ENCODE measurements at places on chromosomes 2 and 18.

DNA sequence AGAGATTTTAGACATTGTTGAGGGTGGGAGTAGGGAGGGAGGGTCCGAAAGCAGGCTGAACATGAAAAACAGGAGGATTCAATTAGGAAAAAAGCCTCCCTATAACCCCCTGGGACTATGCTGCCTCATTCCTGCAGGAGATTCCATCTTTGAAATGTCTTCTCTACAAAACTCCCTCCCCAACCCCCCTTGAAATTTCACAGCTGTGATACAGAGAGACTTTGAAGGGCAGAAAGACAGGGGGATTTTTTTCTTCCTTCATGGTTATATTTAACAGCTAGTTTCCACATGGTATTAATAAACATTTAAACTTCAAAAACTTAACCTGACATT lies 57.6 kb downstream of the TRIB2 start:
- no peak for DNase-seq

GRCh38 chr2:71282493-71282892 lies 49.1 kb upstream of the ZNF638 start:
- no peak for DNase-seq

DNA sequence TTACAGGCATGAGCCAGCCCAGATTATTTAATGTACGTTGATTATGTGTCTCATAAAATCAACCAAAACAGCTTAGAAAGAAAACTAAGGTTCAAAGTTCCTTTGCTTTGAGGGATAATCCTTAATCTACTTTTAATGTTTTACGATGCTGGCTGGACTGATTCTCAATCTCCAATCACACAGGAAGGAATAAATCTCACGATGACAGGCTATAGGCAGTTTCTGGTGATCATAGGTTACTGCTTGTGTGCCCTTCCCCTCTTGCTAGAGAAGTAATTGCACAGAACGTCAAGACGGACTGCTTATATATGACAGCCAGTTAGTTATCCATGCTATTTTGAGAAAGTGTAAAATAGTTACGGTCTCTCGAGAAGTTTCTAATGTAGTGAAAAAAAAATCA lies 43.1 kb downstream of the C2orf74 start:
- no peak for DNase-seq

DNA sequence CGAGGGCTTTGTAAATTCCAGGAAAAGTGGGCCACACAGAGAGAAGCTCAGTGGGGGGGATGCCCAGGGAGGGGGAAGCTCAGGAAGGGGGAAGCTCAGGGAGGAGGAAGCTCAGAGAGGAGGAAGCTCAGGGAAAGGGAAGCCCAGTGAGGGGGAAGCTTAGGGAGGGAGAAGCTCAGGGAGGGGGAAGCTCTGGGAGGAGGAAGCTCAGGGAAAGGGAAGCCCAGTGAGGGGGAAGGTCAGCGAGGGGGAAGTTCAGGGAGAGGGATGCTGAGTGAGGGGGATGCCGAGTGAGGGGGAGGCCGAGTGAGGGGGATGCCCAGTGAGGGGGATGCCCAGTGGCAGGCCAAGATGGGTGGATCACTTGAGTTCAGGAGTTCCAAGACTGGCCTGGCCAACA lies 821 bp upstream of the CHRNG start:
- peak; percentile 21 for DNase-seq

GRCh38 chr2:232388324-232388891 lies 9.9 kb downstream of the ALPP start:
- DNase-seq, result no peak

GRCh38 chr18:9750606-9751304 lies 42.7 kb downstream of the RAB31 start:
- DNase-seq, result peak; percentile 95

DNA sequence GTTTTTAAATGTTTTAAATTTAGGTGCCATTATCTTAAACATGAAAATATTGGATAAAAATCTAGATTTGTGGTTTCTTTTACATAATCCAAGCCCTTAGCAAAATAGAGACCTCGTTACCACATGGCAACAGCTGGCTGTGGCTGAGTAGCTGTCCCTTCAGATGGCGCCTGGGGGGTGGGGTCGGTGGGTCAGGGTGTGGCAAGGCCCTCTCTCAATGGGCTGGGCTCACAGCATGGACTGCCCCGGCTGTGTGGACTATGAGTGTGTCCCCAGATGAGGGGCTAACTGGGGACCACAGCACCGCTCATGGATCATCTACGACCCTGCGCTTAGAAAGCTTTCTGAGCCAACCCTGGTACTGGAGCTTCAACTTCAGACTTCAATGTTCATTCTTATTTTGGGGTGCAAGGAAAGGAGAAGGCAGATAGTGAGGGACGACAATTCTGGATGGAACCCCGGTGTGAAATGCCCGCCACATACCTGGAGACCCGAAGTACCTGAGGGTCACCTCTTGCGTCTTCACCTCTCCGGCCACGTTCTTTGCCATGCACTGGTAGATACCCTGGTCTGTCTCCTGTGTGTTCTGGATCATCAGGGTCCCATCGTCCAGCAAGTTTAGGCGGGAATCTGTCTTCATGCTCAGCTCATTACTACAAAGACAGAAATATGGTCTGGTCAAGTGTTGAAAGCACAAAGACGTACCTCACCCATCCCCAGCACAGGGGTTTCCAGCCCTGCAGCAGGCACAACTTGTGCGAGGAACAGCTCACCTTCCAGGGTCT lies 71.0 kb downstream of the PXDN start:
- no peak for DNase-seq

DNA sequence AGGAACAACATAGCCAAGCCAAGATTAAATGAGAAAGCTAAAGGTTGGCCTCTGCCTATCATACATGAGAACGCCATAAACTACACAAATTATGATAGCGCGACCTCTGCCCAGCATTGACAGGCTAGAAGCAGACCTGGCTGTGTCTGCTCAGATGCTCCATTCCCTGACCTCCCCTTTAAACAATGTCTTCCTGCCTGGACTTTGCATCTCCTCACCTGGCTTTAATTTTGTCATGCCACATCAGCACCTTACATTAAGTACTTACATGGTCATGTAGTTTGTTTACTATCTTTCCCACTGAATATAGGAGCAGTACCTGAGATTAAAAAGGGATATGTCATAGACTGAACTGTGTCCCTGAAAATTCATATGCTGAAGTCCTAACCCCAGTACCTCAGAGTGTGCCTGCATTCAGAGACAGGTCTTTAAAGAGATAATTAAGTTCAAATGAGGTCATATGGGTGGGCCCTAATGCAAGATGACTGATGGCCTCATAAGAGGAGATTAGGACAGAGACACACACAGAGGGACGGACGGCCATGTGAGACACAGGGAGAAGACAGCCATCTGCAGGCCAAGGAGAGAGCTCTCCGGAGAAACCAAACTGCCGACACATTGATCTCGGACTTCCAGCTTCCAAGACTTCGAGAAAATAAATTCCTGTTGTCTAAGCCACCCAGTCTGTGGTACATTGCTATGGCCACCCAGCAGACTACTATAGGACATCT lies 103.7 kb downstream of the BIN1 start:
- DNase-seq, result no peak

GRCh38 chr18:3015204-3015592 lies 2.3 kb upstream of the LPIN2 start:
- peak; percentile 76 for DNase-seq

- DNase-seq, result peak; percentile 45
Observed at GRCh38 chr2:102082571-102083392, 59.8 kb upstream of the IL1R1 start.

DNA sequence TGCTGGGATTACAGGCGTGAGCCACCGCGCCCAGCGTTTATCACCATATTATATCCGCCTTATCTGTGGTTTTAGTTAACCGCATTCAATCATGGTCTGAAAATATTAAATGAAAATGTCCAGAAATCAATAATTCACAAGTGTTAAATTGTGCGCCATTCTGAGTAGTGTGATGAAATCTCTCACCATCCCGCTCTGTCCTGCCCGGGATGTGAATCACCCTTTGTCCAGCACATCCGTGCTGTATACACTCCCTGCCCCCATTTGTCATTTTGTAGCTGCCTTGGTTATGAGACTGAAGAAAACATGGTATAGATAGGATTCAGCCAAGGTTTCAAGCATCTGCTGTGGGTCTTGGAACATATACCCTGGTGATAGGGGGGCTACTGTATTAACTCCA lies 70.7 kb downstream of the TIMM21 start:
- no peak for DNase-seq

- no peak for DNase-seq
Observed at GRCh38 chr2:28633746-28634145, 117.9 kb upstream of the PPP1CB start.

DNA sequence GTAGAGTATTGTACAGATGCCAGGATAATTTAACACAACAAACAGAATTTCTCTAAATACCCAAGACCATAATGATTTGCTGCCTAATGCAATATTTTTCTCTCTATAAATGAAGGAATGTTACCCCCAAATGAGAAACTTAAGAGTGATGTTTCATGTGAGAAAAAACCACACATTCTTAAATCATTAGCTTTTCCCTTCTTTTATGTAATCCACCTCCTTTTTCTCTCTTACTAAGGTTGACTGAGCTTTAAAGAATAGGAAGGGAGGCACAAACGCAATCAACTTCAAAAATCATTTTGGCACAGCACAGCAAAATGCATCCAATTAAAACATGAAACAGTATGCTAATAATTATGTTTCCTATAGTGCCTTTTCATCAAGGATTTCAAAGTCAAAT lies 698.1 kb upstream of the CDH2 start:
- DNase-seq, result no peak

DNA sequence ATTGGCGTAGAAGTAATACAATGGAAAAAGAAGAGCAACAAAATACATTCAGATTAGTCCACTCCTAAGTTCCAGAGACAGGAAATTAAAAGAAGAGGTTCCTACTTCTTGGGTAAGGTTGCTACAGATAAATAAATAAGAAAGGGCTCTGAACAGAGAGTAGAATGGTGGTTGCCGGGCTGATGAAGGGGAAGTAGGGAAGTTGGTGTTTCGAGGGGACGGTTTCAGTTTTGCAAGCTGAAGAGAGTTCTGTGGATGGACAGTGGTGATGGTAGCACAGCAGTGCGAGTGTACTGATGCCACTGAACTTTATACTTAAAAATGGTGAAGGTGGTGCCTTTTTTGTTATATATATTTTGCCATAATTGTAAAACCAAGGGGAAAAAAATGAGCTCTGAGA lies 48.2 kb downstream of the CABYR start:
- DNase-seq, result peak; percentile 2

GRCh38 chr2:5609201-5609600 lies 83.0 kb upstream of the SOX11 start:
- DNase-seq, result no peak

DNA sequence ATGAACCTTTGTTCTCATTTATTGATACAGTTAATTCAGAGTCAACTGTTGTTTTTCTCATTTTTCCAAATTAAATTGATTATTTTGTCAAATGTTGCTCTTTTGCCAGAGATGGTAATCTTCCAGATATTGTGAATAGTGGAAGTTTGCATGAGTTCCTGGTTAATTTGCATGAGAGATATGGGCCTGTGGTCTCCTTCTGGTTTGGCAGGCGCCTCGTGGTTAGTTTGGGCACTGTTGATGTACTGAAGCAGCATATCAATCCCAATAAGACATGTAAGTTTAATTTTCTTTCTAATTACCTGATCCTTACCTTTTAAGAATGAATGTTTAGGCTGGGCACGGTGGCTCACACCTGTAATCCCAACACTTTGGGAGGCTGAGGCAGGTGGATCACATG lies 7.8 kb downstream of the CYP20A1 start:
- no peak for DNase-seq

GRCh38 chr2:113105047-113105785 lies 22.2 kb upstream of the IL1RN start:
- DNase-seq, result no peak

GRCh38 chr2:203909261-203909967 lies 27.1 kb upstream of the ICOS start:
- peak; percentile 15 for DNase-seq

GRCh38 chr2:238247841-238248453 lies 8.1 kb upstream of the HES6 start:
- no peak for DNase-seq

- DNase-seq, result no peak
Observed at GRCh38 chr18:39360072-39360471, 1794.5 kb upstream of the CELF4 start.

DNA sequence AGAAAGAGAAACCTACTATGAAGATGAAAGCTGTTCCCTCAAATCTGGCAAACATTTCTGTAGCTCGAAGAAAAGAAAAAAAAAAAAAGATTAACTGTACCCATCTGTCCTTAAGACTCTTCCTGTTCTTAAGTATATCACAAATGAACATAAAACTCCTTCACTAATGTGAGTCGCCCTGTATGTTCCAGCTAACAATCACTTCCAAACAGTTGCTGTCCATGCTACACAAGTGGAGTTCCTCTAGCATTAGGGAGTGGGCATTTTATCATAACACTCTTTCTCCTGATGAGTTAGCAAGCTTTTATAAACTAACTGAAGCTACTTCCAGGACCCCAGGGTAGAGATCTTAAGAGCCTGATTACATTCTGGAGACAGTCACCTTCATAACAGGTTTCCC lies 5.8 kb downstream of the CUL3 start:
- no peak for DNase-seq

DNA sequence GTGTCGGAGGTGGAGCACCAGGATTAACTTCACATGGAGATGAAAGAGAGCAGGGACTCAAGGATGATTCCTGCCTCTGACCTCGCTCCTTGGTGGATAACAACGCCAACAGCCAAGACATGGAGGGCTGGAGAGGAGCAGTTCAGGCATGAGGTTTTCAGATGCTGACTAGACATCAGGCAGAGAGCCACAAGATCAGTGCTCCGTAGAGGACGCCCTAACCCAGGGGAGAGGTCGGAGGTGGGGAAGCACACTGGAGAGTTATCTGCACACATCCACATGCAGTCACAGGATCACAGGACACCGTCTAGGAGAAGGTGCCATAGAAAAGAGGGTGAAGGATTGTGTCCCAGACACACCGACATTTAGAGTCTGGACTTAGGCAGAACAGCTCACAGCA lies 344.3 kb downstream of the EIPR1 start:
- DNase-seq, result no peak

- no peak for DNase-seq
Observed at GRCh38 chr2:126885751-126886210, 12.9 kb upstream of the TEX51 start.

Measured in HL-60 (cell line).